NCI-H1694 treated with DMSO at 0.1 percent for 48 hours (cell line): ENCODE measurements at places on chromosomes 7 and 10.

DNA sequence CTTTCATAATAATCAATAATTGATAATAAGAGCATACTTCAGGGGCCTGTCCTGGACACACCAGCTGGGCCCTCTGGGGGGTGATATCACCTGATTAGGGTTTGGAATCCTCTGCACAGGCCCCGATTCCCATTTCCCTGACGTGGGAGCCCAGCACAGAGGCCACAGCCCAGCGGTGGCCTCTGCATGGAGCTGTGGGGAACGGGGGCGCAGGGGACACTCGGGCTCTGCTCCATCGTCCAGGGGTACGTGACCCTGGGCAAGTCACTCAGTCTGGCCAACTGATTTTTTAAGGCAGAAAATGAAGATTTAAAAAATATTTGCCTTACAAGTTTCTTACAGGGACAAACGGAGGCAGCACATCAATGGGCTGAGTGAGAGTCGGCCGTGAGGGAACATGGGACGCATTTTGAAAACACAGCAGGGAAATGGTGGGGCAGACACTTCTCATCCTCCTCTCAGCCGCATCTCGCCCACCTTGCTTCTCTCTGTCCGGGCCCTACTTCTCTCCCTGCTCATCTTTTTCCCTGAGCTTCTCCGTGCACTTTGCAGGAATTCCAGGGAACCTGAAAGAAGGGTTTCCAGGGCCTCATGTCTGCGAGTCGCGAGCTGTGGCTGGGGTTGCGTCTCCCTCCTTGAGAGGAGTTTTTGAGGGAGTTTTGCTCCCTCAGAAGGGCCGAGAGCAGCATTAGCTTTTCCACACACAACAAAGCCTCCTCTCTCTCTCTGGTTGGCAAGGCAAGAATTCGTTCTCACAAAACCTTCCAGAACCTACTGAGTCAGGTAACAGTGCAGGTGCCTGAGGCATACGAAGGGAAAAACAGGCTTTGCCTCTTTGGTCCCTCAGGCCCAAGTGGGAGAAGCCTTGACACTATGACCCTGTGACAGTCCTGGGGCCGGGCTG is 312.0 kb downstream of the WDR37 start:
- no peak for DNase-seq

GRCh38 chr10:14276210-14276609 is 54.5 kb downstream of the FRMD4A start:
- no peak for DNase-seq

DNA sequence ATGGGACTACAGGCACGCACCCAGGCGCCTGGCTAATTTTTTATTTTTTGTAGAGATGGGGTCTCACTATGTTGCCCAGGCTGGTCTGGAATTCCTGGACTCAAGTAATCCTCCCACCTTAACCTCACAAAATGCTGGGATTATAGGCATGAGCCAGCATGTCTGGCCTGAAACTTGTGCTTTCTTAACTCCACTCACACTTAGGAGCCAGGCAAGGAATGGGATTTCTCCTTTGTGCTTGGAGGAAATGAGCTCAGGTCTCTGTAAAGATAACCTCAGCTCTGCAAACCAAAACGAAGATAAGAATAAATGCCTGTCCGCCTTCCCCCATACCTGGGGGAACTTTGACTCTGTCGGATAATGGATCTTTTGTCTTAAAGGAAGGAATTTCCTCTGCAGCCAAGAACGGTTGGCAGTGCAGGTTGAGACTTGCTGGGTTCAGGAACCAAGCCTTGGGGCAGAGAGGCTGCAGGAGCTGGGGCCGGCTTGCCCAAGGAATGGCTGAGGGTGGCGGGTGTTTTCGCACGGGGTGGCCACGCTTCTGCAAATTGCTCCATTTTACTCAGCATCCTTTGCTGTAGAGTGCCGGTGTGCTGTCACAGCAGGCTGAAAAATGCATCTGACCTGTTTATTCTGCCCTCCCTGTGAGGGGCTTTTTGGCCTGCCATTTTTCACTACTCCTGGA is 174.2 kb downstream of the KIAA1217 start:
- DNase-seq: no peak

- DNase-seq: no peak
These were observed 106.5 kb downstream of the ARHGAP12 start for GRCh38 chr10:31822150-31822549.

DNA sequence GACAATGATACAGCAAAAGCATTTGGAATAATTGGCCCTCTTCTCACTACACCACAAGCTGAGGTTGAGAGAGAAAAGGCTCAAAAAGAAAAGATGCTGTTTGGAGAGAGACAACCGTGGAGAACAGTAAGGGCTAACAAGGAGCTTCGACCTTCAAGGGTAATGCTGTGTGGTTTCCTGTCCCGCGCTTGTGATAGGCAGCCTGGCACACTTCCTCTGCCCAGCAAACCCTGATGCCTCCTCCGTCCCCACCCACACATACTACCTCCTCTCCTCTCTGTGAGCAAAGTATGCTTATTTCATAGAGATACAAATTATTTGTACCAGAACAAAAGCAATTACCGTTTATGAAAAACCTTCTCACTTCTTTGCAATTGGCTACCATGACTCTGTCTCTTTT is 755.4 kb downstream of the KCNMA1 start:
- no peak for DNase-seq

DNA sequence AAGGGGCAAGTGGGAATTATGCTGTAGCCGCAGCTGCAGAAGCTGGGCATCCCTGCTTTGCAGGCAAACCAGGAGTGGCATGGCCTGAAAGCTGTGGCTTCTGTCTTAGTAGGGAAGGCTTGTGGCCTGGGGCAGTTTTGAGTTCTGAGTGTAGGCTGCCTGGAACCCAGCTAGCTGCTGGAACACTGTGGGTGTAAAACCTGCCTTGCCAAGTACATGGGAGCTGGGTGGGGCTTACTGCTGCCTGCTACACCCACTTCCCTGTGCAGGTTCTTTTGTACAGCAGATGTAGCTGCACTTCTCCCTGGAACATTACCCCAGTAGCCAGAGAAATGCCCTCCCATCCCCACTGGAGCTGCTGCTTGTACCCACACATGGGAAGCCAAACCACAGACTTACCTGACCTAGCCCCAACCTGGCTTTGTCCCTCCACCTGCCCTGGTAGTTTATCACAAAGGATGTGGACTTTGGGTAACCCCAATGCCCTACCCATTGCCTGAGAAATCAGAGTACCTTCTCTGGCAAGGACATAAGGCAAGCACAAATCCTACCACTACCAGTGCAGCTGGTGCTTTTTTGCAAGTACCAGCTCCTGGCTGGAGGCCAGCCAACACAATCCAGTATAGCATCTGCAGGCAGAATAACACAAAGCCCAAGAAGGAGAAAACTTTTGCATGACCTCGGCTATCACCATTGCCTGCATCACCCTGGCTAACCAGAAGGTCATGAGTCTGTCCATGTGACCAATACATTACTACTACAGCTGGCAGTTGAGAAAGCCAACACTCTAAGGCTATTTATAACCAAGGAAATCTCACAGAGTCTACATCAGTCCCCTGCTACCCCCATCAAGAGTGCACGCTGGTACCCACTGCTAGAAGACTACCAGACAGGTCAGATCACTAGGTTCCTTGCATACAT is 26.5 kb upstream of the PPP1R3A start:
- DNase-seq: peak; percentile 77

DNA sequence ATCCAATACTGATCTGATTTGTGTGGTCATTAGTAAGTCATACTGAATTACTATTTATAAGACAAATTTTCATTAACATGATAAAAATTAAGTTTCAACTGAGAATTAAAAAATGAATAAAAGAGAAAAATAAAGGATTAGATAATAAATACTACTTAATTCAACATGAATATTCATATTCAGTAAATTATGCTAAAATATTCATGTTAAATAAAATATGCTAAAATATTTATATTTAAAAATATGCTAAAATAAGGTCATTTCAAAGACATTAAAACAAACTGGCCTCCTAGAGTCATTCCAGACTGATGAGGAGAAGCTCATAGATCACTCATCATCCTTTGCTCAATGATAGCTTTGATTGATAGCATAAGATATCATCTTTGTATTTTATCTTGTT is 16.7 kb upstream of the TMEM106B start:
- no peak for DNase-seq

DNA sequence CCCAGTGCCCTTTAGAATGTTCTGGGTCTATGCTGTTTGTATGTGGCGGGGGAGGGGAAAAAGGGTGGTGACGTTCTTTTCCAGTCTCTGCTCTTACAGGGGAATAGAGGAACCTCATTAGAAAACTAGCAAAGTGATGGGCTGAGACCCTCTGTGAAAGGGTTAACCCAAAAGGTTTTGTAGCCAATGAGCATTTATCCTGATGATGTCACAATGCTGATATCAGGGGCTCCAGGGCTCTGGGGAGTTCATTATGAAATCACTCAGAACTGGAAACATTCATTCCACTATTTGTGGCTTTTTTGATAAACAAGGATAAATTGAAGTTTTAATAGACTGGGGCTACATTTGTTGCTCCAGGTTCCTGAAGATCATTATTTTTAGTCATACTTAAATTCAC is 71.7 kb downstream of the ARID5B start:
- DNase-seq: no peak

DNA sequence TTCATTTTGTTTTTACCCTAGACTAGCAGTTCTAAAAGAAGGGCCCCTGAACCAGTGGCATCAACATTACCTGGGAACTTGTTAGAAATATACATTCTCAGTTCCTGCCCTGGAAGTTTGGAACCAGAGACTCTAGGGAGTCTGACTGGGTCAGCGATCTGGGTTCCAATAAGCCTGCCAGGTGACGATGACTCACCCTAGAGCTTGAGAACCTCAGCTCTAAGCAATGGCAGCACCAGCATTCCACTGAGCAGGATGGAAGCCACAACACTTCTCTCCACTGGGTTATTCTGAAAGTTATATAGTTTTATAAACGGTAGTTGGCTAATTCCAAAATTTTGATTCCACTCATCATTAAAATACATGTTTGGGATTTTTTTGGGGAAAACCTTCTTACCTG is 97.0 kb upstream of the AMPH start:
- no peak for DNase-seq

DNA sequence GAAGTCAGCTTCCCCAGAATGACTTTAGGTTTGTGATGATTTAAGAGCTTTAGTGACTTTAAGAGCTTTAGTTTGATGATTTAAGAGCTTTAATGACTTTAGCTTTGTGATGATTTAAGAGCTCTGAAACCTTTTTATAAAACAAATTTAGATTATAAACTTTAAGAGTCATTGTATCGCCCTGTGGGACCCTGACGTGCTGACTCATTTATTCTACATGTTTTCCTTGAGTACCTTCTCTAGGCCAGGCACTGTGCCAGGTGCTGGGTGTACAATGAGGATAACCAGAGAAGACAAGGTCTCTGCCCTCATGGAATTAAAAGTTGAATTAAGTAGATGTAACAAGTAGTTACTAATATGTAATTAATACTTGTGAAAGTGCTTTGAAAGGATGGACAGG is 45.4 kb downstream of the CNNM1 start:
- DNase-seq: no peak

DNA sequence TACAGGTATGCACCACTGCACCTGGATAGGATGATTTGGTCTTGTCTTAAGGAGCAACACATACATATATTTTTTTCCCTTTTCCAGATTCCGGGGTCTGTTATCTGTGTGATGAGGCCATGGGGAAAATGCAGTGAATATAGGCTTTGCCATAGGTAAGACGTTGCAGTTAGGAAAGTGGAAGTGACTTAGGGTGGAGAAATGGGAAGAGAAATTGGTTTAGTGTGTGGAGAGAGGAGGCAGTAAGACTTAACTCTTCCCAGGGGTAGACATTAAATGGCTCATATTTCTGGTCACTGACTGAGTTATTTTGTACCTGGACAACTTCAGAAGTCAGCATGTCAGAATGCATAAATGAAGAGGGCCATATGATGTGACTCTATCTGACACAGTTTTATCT is 66.7 kb downstream of the PFKFB3 start:
- no peak for DNase-seq

DNA sequence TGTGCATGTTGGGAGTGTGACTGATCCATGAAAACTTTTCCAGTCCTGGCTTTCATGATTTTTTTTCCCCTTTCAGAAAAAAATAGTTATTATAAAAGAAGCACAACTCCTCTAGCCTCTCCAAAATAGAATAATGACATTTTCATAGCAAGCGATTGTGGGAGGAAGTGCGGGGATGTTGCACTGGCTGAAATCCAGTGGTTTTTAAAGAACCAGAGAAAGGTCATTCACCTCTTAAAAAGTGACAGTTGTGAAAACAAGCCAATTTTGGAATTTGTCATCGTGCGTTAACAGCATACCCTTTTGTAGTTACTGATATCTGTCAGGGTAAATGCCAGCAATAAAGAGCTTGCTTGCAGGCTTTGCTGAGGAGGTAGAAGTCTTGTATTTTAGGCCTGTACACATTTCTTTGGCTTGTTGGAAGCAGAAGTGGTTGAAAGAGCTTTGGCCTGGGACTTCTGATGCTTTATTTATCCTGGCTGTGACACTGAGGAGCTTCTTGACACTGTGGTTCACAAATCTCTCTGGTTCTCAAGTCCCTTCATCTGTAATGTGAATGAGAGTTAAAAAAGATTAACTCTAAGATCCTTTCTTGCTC is 545.9 kb downstream of the REEP3 start:
- DNase-seq: no peak

- no peak for DNase-seq
These were observed 6.5 kb downstream of the AKR1B1 start for GRCh38 chr7:134452419-134452838.

GRCh38 chr7:16561943-16562342 is 35.3 kb downstream of the LRRC72 start:
- no peak for DNase-seq

DNA sequence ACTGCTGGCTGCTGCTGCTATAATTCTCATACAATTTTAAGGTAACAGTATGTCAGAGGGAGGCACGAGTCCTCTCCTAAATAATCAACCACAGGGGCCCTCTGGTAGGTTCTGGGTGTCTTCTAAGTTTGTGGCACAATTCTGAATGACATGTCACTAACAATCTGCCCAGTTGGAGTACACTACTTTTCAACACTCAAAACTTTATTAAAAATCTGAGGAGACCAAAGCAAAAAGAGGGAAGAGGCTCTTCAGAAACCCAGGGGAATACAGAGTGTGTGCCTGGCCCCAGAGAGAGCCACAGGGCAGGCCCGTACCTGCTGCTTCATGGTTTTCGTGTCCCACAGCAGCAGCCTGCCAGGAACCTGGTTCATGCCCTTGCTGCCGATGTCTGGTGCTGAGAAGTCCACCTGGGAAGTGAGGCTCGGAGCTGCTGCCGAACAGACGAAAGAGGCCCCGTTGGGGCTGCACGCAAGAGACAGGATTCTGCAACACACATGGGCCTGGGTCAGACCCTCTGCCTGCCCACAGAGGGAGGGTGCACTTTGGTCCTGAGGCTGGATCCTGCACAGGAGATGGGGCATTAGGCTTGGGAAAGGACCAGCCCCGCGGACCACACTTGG is 18.3 kb downstream of the WDR91 start:
- no peak for DNase-seq

GRCh38 chr10:48478980-48479811 is 125.7 kb downstream of the ARHGAP22 start:
- DNase-seq: no peak

- DNase-seq: no peak
These were observed 206.6 kb downstream of the DIP2C start for GRCh38 chr10:482848-483247.
